ENCODE measurements at places on chromosomes 6 and 20.

DNA sequence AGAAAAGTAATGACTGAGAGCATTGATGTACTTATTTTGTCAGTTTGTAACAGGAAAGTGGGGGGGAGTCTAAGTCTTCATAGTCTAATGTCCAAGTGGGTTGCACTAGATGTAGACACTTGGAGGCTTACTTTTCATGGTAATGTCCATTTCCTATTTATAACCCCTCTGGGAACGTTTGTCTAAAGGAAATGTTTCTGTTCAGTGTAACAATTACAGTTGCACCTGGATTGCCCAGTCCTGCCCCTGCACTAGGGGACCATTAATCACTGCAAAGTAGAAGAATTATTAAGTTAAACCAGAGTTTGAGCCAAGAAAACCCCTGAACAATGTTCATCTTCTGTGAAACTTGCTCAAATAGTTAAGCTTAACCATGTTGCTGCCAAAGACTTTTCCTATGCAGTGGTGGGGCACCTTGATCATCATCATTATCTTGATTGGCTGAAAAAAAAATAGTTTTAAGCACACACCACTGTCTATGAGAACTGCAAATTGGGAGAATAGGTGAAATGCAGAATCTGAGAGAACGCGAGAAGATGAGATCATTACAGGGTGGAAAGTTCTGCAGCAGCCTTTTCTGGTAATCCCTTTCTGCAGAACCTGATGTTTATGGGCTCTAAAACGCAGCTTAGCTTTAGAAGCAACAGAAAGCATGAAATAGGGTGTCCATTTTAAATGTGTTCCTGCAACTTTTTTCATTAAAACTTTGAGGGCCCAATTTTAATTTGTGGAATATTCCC is 106.0 kb downstream of the ZNF217 start:
- no peak for DNase-seq

GRCh38 chr20:31548820-31549512 is 34.7 kb downstream of the HM13 start:
- DNase-seq, result no peak

GRCh38 chr6:235763-236360 is 56.4 kb upstream of the DUSP22 start:
- DNase-seq, result no peak

GRCh38 chr6:110125361-110125760 is 54.1 kb downstream of the WASF1 start:
- no peak for DNase-seq

DNA sequence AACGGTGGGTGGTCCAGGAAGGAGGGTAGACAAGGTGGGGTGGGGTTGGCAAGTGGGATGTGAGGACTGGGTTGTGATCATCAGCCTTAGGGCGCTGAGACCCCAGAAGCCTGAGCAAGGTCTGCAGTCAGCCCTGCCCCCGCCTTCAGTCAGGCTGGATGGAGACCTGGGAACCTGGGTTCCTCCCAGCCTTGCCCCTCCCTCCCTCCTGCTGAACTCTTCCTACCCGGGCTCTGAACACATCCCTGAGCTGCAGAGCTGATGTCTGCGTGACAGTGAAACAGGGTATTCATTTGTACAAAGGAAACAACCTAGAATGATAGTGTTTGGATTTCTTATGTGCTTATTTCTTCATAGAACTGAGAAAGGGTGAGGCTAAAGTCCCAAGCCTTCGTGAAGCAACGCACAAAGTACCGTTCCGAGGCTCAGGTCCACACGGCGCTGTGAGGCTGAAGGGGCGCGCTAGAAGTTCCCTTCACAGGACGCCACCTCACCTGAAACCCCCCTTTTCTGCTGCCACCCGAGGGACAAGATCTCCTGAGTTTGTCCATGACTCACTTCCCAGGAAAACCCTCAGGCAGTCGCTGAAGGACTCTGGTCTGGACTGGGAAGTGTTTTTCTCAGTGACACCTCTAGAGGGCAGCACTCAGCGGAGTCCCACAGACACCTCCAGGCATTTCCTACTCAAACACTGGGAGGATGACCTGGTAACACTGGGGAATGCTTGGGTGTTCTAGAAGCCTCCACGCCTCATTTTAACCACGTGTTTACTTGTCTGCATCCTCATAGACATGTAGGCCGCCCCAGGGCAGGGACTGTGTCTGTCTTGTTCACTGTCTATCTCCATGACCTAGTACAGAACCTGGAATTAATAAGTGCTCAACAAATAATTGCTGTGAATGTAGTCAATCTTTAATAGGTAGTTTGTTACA is 1.2 kb downstream of the GSTA5 start:
- DNase-seq, result no peak
